C1 segment of cervical spinal cord (tissue), 14 donors: ENCODE measurements at places on chromosomes 6 and 20.

DNA sequence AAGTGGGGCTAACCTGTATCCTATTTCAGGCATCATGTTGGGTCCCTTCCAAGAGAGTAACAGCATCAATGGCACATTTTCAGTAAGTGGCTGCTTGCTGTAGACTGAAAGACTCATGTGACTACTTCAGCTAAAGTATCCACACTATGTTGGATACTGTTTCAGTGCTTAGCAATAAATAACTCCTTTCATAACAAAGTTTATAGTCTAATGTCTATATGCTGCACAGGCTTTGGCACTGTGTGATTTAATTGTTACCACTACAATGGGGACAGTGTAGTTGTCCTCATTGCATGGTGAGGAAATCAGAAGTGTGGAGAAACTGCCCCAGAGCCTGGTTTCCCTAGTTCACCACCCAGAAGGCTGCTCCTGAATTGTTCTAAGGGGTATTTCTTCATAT lies 318.0 kb upstream of the PTCHD4 start:
- DNase-seq: no peak

DNA sequence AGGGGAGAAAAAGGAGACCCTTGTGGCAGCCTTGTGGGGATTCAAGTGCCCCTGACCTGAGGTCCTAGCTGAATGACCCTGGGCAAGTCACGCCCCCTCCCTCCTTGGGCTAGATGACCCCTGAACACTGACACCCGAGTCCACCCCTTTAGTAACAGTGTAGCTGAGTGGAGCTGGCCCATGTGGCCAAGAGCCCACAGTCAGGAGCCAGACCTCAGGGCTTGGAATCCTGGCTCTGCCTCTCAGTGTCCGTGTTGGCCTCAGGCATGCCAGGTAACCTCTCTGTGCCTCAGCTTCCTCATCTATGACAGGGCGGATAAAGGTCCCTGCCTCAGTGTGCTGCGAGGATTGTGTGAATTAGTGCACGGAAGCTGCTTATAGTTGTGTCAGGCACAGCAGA lies 14.3 kb downstream of the IP6K3 start:
- DNase-seq: no peak

- DNase-seq: no peak
Observed at GRCh38 chr20:47389867-47390347, 33.4 kb upstream of the ZMYND8 start.

DNA sequence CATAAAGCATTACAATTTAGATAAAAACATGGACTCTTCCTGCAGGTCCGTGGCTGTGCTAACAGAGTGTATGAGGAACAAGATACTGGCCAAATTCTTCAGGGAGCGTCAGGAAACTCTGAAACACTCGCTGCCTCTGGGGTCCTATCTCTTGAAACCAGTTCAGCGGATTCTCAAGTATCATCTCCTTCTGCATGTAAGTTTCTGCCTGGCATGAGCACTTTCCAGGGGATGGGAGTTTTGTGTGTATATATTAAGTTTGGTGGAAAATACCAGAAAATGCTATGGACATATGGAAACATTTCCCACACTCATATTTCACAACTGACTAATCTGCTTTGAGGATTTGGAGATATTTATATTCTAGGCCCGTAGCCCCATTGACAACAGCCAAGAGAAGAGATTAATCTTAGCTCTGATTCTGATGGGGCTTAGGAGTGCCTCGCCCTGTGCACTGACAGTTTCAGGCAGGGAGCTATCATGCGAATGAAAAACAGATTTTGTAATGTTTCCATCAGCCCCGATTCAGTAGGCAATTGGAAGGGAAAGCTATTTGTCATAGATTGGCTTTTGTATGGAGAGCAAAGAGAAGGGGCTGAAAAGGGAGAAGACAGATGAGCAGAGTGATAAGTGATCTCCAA lies 64.7 kb upstream of the MTHFD1L start:
- no peak for DNase-seq

GRCh38 chr6:118812970-118813369 lies 81.0 kb upstream of the ASF1A start:
- DNase-seq: no peak

- DNase-seq: no peak
Observed at GRCh38 chr20:36434383-36434782, 106.9 kb upstream of the MYL9 start.

GRCh38 chr6:138571585-138572166 lies 72.4 kb upstream of the NHSL1 start:
- no peak for DNase-seq
